ENCODE measurements at places on chromosomes 4 and X.

DNA sequence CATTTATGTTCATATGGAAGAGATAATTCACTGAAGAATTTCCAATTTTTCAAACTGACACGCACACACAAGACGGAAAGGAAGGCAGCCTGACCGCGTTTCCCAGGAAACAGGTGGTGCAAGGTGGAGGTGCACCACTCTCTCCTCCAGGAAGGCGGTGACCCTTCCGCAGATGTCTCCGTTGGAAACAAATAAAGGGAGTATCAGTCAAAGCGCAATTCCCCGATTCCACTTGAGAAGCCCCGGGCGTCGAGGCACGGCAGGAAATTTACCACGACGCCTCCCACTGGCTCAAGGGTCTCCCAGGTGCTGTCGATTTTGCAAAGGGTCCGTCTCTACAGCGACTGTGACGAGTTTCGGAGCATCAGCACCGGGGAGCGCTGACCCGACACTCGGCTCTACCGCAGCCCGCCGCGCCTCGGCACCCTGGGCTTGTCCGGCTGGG is 770 bp upstream of the TIGD2 start:
- DNase-seq = no peak

- DNase-seq = no peak
Observed at GRCh38 chr4:170672381-170672965, 582.7 kb upstream of the AADAT start.

- DNase-seq = no peak
Observed at GRCh38 chr4:83866834-83867621, 331.1 kb downstream of the GPAT3 start.

GRCh38 chrX:68732906-68733493 is 85.5 kb downstream of the STARD8 start:
- DNase-seq = no peak

DNA sequence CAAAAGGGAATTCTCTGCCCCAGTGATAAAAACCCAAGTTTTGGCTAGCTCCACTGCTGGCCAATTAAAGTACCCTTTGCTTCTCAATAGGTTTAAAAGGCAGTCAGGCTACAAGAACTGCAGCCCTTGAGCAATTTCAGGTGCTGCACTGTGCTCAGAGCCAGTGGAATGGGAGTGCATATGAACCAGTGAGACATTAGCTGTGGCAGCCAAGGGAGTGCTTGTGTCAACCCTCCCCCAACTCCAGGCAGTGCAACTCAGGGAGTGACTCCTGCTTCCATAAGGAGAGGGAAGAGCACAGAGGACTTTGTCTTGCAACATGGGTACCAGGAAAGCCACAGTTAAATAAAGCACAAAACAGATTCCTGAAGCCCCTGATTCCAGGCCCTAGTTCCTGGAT is 61.6 kb upstream of the VAMP7 start:
- DNase-seq = no peak

GRCh38 chr4:128846063-128846462 is 36.6 kb downstream of the JADE1 start:
- DNase-seq = no peak

DNA sequence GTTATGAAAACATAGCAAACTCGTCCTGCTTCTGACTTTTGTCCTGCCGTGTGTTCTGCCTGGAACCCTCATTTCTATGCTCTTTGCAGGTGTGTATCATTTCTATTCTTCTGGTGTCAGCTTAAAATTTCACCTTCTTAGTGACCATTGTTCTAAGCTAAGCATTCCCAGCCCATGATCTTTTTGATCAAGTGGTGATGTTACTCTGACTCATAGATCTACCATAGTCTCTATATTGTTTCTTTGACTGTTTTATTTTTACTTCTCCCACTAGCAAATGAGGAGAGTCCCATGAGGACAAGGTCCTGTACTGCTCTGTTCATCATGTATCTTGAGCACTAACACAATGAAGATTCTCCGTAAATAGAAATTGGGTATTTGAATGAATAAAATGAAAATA is 14.1 kb upstream of the CXCL6 start:
- no peak for DNase-seq

DNA sequence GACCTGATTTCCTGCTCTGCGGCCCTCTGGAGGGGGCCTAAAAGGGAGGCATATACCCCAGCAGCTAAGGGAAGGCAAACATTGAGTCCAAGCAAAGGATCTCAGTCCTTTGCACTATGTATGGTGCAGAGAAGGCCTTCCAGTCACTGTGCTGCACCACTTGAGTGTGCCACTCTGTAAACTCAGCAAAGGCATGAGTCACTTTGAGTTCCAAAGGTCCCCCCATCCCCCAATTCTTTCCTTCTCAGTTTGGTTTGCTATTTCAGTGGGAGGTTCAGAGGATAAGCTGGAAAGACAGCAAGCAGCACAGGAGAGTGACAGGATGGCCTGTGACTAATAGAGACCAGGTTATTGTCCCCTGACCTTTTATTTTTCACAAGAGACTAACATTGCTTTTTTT is 131.3 kb downstream of the FHDC1 start:
- DNase-seq = no peak

- DNase-seq = no peak
Observed at GRCh38 chr4:43244688-43245382, 352.3 kb downstream of the GRXCR1 start.

GRCh38 chr4:133150486-133151340 is 1.6 kb downstream of the PCDH10 start:
- no peak for DNase-seq

DNA sequence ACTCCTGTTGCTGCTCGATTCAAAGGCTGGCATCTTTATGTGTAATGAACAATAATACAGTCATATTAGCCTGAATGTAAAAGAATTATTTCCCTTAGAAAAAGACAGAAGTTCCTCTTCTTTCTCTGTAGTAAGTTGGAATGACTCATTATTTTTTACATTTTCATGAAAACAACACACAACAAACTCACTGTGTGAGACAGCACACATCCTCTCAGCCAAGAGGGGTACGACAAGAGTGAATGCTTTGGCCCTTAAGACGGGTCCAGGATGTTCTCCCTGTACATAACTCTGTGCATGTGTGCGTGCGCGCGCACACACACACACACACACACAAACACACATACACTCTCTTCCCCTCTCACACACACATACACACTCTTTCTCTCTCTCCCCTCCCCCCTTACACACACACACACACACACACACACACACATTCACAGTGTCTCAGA is 72.8 kb downstream of the MANBA start:
- DNase-seq = no peak

- DNase-seq = no peak
Observed at GRCh38 chrX:84153538-84153937, 34.5 kb downstream of the RPS6KA6 start.

GRCh38 chr4:138903185-138903584 is 112.4 kb upstream of the NOCT start:
- DNase-seq = no peak

DNA sequence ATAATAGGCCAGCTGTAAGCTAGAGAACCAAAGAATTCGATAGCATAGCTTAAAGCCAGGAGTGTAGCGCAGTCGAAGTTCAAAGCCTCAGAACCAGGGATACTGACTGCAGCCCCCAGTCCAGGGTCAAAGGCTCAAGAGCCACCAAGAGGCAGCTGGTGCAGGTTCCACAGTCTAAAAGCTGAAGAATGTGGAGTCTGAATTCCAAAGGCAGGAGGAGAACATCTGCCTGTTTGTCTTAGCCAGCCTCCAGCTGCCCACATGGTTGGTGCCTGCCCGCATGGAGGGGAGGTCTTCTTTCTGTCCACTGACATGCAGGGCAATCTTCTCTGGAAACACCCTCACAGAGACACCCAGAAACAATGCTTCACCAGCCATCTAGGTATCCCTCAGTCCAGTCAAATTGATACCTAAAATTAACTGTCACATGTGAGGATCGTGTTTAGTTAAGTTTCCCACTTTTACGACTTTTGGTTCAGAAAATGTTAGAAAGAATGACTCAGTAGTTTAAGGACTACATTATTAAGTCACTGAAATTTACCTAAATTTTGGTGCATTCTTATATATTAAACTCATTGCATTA is 52.8 kb upstream of the RHOH start:
- DNase-seq = no peak

GRCh38 chrX:77003956-77004355 is 443.2 kb upstream of the FGF16 start:
- no peak for DNase-seq

GRCh38 chr4:113869743-113870375 is 108.3 kb upstream of the CAMK2D start:
- DNase-seq = no peak

- DNase-seq = no peak
Observed at GRCh38 chrX:15790769-15791290, 546 bp downstream of the ZRSR2 start.

- DNase-seq = no peak
Observed at GRCh38 chr4:31917334-31917733, 1197.2 kb downstream of the PCDH7 start.

- DNase-seq = no peak
Observed at GRCh38 chr4:163598489-163598888, 104.0 kb downstream of the TMA16 start.

- no peak for DNase-seq
Observed at GRCh38 chrX:1124531-1124930, 87.9 kb downstream of the CRLF2 start.

DNA sequence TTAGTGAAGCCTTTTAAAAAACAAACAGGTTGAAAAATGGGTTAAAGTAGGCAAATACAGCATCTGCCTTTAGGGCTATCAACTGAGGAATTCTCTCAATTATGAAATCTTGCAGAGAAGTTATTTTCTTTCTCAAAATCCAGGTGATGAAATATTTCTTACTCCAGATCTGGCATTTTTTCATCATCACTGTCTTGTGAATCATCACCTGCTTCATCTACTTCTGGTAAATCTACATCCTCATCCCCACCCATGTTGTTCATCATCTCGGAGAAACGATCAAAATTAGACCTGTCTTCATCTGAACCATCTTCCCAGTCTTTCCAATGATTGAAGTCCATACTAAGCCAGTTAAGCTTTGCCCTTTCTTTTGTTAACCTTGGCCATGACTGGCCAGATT is 33.3 kb upstream of the HPF1 start:
- DNase-seq = no peak

DNA sequence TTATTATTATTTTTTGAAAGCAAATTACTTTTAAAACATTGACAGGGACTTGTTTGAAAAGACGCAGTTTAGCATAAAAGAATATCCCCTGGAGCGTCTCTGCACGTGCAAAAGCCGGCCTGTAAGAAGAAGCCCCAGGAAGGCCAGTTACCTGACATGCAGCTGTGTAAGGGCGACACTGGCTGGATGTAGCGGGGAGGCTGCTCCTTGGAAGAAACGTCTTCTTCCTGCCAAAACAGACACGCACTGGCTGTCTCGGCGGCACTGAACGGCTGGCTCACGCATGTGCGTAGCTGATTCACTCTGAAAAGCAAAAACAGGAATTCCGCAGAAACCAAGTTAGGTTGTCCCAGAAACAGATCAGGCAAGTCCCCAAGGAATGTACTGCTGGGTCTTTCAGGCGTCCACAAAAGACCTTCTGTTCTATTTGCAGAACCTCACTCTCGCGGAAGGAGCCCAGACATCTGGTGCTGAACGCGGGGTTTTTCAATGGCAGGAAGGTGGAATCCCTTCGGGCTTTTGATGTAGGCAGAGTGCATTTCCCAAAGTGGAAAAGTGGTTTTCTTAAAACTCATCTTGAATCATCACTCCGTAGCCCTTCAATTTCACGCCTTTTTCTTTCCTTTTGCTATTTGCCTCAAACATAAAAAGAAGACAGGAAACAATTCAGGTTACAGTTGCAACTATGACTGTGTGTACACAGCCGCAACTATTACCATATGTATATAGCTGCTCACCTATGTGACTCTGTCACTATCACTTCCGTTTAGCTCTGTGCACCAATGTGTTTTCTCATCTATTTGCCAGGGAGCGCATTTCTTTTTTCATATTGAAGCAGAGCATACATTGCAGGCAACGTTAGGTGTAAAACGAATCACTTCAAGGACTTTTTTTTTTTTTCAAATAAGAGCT is 38.1 kb upstream of the ARSH start:
- DNase-seq = no peak

- DNase-seq = no peak
Observed at GRCh38 chr4:164930647-164931046, 46.8 kb downstream of the TRIM61 start.

- DNase-seq = no peak
Observed at GRCh38 chr4:73707918-73708577, 32.3 kb upstream of the CXCL8 start.

DNA sequence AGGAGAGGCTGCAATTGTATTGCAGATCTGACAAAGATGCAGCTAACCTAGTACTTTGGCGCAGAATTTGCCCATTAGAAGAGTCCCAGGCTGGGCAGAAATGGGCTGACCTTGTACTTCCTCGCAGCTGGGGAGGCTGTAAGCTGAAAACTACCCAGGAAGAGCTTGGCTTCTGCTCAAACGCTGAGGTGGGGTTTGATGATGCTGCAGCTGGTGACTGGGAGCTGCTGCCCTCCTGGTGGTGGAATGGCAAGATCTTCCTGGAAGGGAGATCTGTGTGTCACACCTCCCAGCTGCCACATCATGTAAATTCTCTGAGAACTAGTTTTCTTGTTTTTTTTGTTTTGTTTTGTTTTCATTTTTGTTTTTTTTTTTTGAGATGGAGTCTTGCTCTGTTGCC is 17.4 kb downstream of the CCNG2 start:
- DNase-seq = no peak

DNA sequence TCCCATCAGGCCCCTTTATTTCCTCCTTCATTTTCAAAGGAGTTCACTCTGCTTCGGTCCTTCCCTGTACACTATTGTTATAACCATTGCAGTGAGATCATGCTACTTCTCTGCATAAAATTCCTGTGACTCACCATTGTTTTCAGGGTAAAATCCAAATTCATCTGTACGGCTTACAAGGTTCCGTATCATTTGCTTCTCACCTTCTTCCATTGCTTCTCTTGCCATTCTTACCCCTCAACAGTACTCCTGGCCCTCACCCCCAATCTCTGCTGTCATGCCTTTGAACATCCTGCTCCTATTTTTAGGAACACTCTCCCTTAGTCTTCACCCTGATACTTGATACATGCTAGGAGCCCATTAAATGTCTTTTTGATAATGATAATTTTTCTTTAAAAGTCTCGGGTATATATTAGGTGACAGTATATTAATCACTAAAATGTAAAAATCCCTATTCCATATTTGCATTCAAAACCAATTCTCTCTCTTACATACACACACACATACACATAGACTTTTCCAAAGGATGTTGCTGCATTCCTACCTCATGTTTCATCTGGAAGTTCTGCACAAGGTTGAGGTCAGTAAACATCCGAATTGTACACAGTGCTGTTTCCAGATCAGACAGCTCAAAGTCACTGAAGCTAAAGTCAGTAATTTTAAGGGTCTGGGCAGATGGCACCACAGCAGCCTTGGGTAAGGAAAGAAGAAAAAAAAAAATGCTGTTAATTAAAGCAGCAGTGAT is 103.4 kb downstream of the PDE5A start:
- no peak for DNase-seq

GRCh38 chr4:6362896-6363295 is 93.2 kb downstream of the WFS1 start:
- DNase-seq = no peak

Measured in vagina (tissue), 2 donors.